ENCODE measurements at places on chromosomes 6 and 20. TPM values are rescaled to one million over a fixed set of nuclear protein-coding genes. Genes with fewer than 3 reads are reported as not detected.

BEND3 gene
- total RNA-seq: 5.7 TPM

LIME1 gene
- 14.8 TPM for total RNA-seq

MOCS3 gene
- 5.2 TPM for total RNA-seq

CLPSL2 gene
- not detected for total RNA-seq

DEFB132 gene
- total RNA-seq: not detected

HS3ST5 gene
- total RNA-seq: 0.26 TPM

QRSL1 gene
- total RNA-seq: 12.2 TPM

OXT gene
- 0.46 TPM for total RNA-seq

LAMP5 gene
- total RNA-seq: 0.66 TPM

SLC22A7 gene
- total RNA-seq: 0.37 TPM

RIMS1 gene
- 22.2 TPM for total RNA-seq

RAET1G gene
- 0.52 TPM for total RNA-seq

RPP40 gene
- 3.2 TPM for total RNA-seq

CCND3 gene
- 103 TPM for total RNA-seq

CALHM4 gene
- total RNA-seq: not detected
